ENCODE measurements at places on chromosomes 6 and 20.

GRCh38 chr20:38202153-38202981, 37.3 kb upstream of the TGM2 start:
- DNase-seq = no peak

GRCh38 chr6:33298773-33299236, at the start of gene RGL2:
TSS of gene RGL2 (minus strand) at chr6:33298942. CDS start at chr6:33298610, 332 bp downstream.
- DNase-seq = peak; percentile 65

DNA sequence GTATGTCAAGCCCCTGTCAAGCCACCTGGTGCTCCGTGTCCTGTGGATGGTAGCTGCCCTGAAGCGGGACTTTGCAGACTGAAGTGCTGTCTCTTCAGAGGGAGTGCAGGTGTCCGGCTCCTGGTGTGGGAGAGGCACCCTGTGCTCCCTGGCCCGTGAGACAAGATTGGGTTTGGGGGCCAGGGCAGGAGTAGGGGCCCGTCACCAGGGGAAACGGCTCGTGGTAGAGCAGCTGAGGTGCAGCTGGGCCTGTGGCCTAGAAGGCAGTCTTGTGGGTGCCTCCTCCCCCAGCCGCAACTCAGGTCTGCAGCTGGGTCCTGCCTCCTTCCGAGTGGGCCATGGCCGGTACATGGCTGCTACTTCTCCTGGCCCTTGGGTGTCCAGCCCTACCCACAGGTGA, at the start of gene PTCRA:
Gene PTCRA (plus strand): TSS at position 322 of the 400 bp plus-strand sequence. CDS start 17 bp downstream, at position 339.
- no peak for DNase-seq

- peak; percentile 8 for DNase-seq
Observed at GRCh38 chr6:30227242-30227722, 14.1 kb upstream of the TRIM26 start.

- DNase-seq = no peak
Observed at GRCh38 chr20:31913431-31914157, 38.3 kb downstream of the PDRG1 start.

GRCh38 chr6:100506651-100507050, 41.9 kb upstream of the SIM1 start:
- no peak for DNase-seq

- no peak for DNase-seq
Observed at GRCh38 chr6:81073318-81073717, 679.2 kb downstream of the TENT5A start.

- no peak for DNase-seq
Observed at GRCh38 chr6:106084106-106084988, 1.8 kb upstream of the PRDM1 start.

GRCh38 chr6:142238881-142239280, 62.9 kb upstream of the ADGRG6 start:
- DNase-seq = no peak

DNA sequence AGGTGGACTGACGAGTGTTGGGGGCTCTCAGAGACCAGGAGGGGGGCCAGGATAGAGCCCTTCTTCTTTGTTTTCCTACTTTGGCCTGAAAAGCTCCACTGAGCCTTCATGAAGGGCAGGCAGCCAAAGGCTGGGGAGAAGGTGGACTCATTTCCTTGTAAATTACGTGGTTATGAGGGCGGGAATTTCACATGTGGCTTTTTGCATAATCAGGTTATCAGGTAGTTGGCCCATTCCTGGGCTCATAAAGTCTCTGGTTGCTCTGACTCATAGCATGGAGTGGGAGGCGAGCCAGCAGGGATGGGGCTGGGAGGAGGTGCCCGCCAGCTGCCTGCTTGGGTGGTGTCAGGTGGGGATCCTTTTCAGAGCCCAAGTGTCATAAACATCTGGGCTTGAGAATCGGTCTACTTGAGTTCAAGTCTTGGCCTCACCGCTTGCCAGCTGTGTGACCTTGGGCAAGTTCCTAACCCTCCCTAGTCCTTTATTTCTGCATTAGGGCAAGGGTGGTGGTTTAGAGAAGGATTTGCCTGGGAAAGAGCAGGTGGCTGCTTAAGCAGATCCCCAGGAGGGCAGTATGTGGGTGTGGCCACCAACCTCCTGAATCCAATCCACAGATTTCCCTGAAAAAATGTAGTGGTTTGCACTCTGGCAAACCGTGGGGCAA, 26.5 kb upstream of the RNF24 start:
- no peak for DNase-seq

DNA sequence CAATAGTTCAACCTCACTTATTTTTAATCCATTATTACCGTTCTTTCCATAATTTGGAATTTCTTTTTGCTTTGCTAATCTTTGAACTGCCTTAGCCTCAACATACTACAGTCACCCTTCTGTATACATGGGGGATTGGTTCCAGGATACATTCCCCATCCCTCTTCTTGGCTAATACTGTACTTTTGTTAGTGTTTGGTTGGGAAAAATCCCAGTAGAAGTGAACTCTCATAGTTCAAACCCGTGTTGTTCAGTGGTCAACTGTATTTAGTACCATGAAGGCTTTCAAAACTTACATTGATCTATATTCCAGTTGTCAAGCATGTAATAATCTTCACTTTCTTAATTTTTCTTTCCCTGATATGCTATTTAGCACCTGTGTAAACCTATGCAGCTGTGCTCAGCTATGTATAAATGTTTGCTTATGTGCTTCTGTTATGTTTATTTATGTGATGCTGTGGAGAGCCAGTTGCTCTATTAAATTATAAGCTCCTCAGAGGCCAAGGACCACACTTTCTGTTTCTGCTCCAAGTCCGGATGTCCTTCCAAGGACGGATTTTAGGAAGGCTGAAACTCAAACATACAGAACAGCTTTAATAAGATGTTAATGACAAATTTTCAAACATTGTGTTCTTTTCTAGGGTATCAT, 33.3 kb upstream of the LAMA4 start:
- DNase-seq = no peak

GRCh38 chr20:56843817-56844216, 214.7 kb downstream of the TFAP2C start:
- no peak for DNase-seq

- peak; percentile 62 for DNase-seq
Observed at GRCh38 chr6:31898383-31899011, 999 bp upstream of the EHMT2 start.

GRCh38 chr6:91719414-91719813, 1132.5 kb upstream of the MAP3K7 start:
- no peak for DNase-seq

GRCh38 chr6:159609652-159610178, 83.3 kb downstream of the SOD2 start:
- no peak for DNase-seq

GRCh38 chr20:49705358-49705757, 8.3 kb downstream of the B4GALT5 start:
- DNase-seq = peak; percentile 26

DNA sequence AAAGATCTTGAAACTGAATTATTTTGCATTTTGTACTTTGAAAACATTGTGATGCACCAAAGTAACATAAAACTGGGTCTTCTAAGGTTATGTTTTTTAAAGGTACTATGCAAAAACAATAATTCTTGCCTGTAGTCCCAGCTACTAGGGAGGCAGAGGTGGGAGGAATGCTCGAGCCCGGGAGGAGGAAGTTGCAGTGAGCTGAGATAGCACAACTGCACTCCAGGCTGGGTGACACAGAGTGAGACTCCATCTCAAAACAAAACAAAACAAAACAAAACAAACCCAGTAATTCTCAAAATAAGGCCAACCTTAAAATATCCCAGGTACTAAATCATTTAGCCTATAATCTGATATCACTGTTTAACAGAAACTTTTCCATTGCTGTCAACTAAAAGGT, 269.6 kb downstream of the KHDC1L start:
- DNase-seq = no peak

Measured in activated CD8-positive, alpha-beta T cell treated with anti-CD3 and anti-CD28 coated beads for 36 hours (primary cell).